Activated T-cell treated with anti-CD3 and anti-CD28 coated beads, Interleukin-2, amount 50 U/mL, for 4 hours (primary cell): ENCODE measurements at places on chromosomes 3 and 15.
A peak's percentile ranks its signal among the peaks of the same experiment; 100 is the strongest.

DNA sequence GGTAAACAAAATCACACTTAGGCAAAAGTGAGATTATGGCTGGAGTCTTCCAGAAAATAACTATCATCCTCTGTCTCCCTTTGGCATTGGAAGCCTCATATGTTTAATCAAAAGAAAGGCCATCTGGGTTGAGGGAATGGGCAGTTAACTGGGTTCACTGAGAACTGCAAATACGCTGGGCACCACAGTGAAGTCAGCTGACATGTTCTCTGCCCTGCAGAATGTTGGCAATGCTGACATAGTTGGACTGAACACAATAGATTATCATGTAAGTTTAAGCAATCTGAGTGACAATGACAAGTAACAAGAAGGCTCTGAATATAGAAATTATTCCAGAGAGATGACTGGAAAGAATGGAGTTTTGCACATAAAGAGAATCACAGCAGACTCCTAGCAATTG, 43.8 kb upstream of the SLC25A26 start:
- no peak for DNase-seq

DNA sequence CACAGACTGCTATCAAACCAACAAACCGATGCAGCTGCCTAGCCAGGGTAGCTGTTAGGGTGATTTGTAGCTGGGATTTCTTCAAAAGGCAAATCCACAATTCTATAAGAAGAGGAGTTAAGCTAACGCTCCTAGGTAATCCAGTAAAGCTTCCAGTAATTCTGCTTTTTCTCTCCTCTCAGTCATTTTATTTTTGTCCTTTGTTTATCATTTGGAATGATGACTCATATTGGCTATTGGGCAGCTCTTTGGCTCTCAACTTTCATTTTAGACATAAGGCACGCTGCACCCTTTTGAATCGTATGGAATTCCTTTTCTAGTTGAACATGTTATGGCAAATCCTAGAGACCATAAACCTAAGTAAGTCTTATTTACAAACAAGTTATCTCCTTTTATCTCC, 53.2 kb upstream of the PPARG start:
- DNase-seq, result no peak

- peak; percentile 46 for DNase-seq
These were observed 296.8 kb downstream of the RORA start for GRCh38 chr15:60932051-60932915.

- DNase-seq, result no peak
These were observed 146.0 kb upstream of the TNIK start for GRCh38 chr3:171606151-171606751.

GRCh38 chr3:66863205-66864111, 134.6 kb upstream of the KBTBD8 start:
- DNase-seq, result no peak

DNA sequence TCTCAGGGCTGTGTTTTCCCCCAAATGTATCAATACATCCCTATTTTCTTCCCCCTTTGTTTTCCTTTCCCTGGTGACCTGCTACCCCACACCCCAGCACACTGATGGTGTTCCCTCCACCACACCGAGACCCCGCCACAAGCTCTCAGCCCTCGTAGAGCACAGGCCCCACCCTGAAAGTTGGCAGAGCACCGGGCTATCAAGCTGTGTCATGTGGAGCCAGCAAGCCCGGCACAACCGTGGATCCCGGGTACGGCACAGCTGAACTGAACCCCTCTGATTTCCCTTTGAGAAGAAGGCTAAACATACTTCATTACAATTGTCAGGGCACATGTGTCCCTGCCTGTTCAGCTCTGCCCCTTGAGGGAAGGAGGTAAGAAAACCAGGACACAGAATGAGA, 69.9 kb downstream of the LRIG1 start:
- no peak for DNase-seq

DNA sequence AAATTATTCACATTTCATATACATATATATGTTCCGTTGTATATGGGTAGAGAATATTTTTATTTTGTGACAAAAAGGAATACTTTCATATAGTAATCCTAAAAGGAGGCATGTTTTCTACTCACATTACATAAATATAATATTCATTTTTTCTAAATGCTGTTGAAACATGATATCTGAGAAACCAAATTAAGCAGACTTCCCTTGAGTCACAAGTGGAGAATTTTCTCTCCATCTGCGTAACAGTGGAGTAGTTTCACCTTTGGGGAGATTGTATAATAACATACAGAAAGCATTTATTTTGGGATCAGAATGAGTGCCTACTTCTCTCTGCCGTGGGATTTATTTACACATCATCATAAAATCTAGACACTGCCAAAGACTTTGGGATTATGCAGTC, 849.8 kb downstream of the NSUN3 start:
- DNase-seq, result no peak

- DNase-seq, result peak; percentile 98
These were observed at the start of gene TMEM39A for GRCh38 chr3:119463171-119464169. Gene TMEM39A (minus strand): TSS chr3:119463615. CDS start chr3:119462074, 1,541 bp downstream.

DNA sequence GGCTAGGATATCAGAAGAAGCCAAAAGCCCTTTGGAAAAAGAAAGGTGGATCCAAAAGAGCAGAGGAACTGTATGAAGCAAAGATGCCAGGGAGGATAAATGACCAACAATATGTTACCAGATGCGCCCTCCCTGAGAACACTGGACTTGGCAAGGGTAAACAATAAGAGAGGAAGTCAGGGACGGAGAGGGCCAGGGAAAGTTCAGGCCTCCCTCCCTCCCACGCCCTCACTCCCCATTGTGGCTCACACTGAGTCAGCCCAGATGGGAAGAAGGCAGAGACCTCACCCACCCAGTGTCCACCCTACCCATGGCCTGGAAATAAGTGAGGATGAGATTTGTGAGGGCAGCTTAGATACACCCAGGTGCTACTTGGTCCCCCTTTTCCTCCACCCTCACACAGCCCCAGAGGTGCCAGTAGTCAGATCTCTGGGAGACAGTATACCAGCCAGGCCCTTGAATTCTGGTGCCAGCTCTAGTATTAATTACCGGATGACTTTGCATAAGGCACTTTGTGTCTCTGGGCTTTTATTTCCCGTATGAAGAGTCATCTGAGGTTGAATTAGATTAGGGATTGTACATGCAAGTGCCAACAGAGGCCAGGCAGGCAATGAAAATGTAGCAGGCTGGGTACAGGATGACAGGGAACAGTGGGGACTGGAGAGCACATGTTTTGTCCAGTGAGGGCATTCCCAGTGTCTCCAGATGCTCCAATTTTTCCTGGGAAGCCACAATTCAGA, 35.1 kb upstream of the FRMD4B start:
- DNase-seq, result no peak

DNA sequence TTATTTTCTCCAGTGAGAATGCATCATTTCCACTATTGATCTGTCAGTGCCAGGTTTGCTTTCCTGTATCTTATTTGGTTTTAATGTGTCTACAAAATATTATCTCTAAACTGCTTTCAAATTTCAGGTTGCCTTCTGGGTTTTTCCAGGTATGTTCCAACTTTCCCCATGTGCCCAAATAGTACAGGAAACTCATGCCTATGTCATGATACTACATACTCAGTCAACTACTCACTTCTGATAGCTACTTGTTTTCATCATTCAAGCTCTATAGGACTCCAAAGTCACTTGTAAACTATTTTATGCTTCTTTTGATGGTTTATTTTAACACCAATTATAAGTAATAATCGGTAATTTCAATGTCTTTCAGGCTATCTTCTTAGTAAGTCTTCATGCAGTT, 134.8 kb upstream of the TTC14 start:
- DNase-seq, result no peak

GRCh38 chr3:54897028-54897711, 30.7 kb downstream of the LRTM1 start:
- DNase-seq, result no peak
